CD4-positive, alpha-beta T cell treated with Interleukin-2 at 100 ng/mL for 4 hours (primary cell): ENCODE measurements at places on chromosomes 5 and 9.
A peak's percentile ranks its signal among the peaks of the same experiment; 100 is the strongest.

GRCh38 chr5:109876941-109877669 lies 187.4 kb downstream of the MAN2A1 start:
- DNase-seq: no peak

DNA sequence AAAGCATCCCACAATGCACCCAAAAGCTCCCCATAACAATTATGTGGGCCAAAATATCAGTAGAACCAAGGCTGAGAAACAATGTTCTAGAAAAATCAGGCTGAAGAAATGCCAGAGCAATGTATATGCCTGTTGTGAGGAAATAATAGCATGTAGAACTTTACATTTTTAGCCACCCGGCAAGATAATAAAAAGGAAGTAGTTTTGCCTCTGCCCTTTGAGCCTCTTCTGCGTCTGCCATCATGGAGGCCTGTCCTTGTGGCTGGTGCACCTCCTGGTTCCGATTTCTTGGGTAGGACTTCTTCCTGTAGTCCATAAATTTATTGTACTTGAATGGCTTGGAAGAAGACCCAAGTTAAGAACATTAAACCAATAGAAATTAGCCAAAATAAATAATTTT lies 38.9 kb upstream of the TNFAIP8 start:
- DNase-seq: no peak

- no peak for DNase-seq
Observed at GRCh38 chr9:72597601-72598000, 76.2 kb downstream of the TMC1 start.

- no peak for DNase-seq
Observed at GRCh38 chr5:159017786-159018185, 81.9 kb downstream of the EBF1 start.

- no peak for DNase-seq
Observed at GRCh38 chr5:178421699-178422399, 168.3 kb downstream of the COL23A1 start.

DNA sequence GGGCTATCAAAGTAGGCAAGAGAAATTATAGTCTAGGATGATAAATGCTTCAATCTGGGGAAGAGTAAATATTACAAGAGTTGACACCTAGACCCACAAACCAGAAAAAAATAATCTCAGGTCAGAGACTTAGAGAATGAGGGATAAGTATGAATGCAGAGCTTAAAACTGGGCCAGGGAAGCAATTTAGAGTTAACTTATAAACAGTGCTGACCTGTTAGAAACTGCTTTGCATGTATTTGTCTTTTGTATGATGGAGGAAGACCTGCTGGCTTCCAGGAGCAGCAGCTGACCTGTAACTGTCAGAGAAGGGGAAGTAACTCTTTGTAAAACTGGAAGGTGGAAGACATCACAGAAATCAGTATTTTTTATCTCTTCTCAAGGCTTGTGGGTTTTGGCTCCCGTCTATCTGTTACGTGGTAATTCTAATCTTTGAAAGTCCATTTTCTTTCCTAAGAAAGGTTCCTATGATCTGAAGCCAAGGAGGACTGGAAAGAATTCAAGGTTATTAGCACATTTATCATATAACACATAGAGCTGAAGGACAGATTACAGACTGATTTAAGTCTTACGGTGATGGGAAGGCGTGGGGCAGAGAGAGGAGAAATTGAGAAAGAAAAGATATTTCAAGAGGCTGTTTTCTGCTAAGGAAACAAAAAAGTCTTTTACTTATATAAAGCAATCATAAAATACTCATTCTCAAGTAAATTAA lies 114.7 kb upstream of the ADAMTS19 start:
- no peak for DNase-seq

GRCh38 chr9:33041432-33042188 lies 16.5 kb downstream of the DNAJA1 start:
- no peak for DNase-seq

GRCh38 chr9:87682618-87683017 lies 43.3 kb upstream of the CTSL start:
- no peak for DNase-seq

- DNase-seq: no peak
Observed at GRCh38 chr5:118522626-118523025, 465.7 kb downstream of the DTWD2 start.

DNA sequence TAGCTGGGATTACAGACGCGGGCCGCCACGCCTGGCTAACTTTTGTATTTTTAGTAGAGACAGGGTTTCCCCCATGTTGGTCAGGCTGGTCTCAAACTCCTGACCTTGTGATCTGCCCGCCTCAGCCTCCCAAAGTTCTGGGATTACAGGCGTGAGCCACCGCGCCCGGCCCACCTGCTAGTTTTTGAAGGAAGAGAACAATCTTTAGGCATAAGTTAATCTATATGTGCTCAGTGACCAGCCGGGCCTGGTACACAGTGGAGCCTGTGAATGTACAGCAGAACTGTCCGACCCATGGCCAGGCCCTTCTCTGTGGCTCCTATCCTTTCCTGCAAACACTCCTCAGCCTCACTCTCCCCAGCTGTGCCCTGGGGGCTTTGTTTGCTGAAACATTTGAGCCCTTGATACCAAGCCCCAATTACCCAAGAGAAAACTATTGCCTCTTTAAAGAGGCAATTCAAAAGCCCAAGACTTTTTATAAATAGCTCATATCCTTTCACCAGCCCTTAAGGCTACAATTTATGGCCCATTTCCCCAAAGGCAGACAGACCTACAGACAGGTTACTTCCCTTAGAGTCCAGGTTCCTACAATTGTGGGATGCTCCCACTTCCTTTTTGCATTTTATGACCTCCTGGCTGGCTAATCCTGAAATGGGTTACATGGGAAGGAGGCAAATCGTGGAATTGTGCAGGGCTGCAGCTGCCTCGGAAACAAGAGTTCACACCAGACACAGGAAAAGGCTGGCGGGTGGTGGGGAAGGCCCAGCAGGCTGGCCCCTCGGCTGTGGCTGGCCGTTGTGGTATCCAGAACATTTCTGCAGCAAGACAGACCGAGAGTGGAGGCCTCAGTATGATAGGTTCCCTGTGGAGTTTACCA lies 37.5 kb downstream of the SPRY4 start:
- DNase-seq: no peak

- DNase-seq: no peak
Observed at GRCh38 chr5:159447116-159447515, 116.8 kb upstream of the IL12B start.

DNA sequence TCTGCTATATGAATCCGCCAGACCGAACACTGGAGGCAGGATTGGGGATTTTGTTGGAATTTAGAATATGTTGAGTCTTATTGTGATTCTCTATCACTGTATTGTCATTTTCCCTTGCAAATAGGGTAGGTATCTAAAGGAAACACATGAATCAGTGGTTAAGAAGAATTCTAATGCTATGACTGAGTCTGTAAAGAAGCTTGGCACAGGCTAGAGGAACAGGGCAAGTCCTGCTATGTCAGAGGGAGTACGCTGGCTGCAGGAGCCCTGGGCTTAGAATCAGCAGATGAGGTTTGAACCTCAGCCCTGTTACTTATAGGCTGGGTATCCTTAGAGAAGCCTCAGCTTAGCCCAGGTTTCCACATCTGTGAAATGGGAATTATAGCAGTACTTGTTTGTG lies 198.1 kb downstream of the NR3C1 start:
- no peak for DNase-seq

DNA sequence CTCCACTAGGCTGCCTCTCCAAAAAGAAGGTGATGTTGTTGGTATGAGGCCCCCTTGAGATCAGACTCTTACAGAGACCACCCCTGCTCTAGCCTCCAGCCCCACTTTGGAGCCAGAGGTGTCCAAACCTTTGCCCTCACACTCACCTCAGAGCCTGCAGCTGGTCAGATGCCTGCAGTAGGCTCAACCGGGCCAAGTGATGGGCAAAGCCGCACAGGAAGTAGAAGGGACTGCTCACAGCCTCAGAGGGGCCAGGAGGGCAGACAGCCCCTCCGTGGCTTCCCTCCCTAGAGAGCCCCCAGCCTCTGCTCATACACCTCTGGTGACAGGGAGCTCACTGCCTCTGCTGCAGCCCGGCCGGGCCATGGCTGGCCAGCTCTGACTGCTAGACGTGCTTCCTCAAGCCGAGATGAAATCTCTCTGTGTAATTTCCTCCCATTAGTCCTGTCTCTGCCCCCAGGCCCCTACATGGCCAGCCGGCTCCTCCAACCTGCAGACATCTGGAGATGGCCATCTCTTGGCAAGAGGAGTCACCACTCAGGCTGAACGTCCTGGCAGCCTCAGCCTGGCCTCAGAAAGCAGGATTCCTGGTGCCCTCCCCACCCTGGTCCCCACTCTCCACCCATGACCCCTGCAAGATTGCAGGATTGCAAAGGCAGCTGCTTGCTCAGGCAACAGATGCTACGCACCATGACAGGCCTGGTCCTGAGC lies 7.3 kb upstream of the TCF7 start:
- DNase-seq: no peak

DNA sequence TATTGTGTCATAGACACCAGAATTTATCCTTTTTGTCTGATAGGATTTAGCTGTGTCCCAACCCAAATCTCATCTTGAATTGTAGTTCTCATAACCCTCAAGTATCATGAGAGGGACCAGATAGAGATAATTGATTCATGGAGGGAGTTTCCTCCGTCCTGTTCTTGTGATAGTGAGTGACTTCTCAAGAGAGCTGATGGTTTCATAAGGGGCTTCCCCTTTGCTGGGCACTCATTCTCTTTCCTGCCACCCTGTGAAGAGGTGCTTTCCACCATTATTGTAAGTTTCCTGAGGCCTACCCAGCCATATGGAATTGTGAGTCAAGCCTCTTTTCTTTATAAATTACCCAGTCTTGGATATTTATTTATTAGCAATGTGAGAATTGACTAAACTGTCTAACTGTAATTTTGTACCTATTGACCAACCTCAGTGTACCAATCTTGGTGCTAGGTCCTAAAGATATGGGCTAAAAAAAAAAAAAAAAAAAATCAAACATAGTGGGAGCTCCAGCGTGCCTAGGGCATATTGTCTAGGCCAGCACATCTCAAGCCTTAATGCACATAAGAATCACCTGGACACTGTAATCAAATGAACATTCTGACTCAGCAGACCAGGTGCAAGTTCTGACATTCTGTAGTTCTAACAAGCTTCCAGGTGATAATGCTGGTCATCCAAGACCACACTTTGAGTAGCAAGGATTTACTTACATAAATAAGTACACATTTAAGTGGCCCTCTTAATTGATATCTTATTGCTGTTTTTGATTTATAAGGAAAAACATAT lies 30.5 kb downstream of the ST8SIA4 start:
- DNase-seq: peak; percentile 31

DNA sequence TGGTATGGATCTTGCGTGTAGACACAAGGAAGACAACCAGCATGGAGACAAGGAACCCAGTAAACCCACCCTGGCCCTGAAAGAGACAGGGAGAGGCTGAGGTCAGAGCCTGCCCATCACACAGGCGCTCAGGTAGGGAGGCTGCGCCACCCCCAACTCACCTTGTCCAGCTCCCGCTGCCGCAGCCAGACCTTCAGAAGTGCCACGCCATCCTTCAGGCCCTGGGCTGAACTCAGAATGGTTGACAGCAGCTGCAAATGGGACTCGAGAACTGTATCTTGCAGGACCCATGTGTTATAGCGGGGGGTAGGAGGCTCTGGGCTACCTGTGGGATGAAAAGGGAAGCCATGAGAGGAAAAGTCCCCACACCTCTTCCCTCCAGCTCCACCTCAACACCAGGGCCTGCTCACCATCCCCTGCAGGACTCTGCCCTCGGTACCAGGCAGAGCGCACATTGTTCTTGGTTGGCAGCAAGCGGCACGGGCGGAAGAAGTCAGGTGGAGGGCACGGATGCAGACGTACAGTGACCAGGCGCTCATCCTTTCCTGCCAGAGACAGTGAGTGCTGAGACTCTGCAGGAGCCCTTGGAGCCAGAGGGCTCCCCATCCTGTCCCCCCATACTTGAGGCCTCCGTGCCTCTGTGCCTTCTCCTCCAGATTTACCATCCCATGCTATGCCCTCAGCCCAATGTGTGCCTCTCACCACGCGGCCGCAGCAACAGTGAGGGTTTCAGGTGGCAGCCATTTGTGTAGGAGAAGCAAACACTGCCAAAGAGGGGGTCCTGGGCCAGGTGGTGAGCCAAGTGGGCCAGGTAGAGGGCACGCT lies 4.7 kb downstream of the NOL6 start:
- DNase-seq: no peak

- no peak for DNase-seq
Observed at GRCh38 chr9:97660847-97661246, 27.2 kb downstream of the NCBP1 start.

GRCh38 chr5:9082996-9083395 lies 462.9 kb downstream of the SEMA5A start:
- no peak for DNase-seq

DNA sequence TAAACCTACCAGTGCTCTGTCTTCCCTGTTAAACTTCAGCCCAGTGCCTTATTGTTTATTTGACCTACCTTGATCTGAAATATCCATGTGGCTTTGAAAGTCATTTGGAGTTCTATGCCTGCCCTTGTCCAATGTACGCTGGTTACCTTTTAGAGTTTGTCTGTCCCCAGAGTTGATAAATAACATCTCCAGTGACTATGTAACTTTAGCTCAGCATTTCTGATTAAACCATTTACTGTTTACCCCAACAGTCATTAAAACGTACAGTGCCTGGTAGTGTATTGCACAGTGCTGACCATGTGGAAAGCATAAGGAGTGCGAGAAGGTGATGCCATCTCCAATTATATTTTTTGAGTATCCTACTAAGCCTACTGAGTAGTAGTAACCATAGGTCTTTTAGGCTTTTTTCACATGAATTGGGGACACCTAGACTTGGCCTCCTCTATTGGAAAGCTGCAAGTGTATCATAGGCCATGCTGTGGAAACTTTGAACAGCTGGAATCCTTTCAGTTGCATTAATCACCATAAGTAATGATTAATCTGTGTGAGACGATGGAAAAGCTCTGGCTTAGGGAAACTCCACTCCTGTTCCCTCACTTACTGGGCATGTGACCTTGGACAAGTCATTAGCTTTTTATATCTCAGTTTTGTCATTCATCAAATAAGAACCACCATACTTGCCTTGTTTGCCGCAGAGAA lies 93.5 kb downstream of the MAST4 start:
- no peak for DNase-seq

DNA sequence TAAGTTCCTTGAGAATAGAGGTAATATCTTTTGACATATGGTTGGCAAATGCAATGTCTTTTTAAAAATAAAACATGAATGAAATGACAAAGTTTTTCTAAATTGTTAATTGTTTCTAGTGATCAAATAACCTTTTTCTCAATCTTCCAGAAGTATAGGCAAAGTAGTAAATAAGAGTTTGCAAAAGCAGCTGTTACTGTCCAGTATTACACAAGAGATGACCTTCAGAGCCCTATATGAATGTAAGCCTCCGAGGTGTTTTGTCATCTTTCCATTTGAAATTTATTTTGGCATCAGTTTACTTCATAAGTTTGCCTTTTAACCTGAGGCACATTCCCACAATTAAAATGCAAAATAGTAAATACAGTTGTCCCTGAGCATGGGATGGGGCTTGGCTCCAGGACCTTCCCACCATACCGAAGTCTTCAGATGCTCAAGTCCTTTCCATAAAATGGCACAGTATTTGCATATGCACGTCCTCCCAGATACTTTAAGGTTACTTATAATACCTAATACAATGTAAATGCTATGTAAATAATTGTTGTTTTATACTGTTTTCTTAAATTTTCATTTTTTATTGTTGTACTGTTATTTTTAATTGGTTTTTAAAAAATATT lies 65.6 kb downstream of the MEGF9 start:
- DNase-seq: no peak
